T-helper 2 cell treated with Interferon-gamma antibody and Interleukin-4, amounts not matched to agents 5 μg/mL and 100 μg/mL, for 36 hours (primary cell): ENCODE measurements at places on chromosomes 4 and X.

- DNase-seq: no peak
Observed at GRCh38 chr4:128528793-128529553, 241.4 kb upstream of the PGRMC2 start.

DNA sequence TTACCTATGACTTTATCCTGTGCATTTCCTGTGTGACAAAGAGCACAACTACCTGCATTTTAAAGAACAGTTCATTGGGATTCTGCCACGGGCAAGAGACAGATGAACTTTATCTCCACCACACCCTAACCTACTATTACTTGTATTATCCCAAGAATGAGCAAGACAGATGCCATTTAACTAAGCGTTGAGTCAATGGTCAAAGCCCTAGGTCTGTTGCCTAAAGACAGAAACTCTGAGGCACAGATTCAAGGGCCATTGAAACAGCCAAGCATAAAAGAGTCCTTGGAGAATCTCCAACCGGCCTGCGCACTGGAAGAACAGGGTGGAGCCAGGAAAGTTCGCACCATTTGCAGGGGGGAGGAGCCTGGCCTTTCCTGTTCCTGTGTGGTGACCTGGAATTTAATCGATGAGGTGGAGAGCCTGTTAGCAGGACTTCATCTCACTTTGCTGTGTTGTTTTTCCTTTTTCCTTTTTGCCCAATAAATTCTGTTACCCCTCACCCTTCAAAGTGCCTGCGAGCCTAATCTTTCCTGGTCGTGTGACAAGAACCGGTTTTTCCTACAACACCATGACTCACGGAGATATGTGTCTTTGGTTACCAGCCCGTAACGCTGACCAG, 146.4 kb upstream of the DIAPH2 start:
- DNase-seq: no peak

GRCh38 chr4:112386071-112386470, 88.9 kb downstream of the ALPK1 start:
- no peak for DNase-seq

- peak; percentile 10 for DNase-seq
Observed at GRCh38 chr4:67327245-67328017, 217.9 kb downstream of the CENPC start.

DNA sequence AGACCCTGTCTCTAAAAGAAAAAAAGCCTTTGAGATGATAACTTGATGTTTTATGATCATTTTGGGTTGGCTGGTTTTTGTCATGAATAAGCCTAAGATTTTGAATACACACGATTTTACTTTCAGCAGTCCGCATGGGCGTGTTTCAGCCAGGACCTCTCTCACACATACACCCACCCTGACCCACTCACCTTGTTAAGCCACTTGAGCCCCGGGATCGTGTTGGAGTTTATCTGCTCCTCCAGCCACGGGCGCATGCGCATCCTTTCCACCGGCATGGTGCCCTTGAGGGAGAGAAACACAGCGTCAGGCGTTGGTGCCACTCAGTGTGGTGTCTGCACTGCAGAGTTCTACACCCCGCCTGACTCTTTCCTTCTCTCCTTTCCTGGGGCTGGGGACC, 45.6 kb downstream of the IRF2 start:
- DNase-seq: no peak

DNA sequence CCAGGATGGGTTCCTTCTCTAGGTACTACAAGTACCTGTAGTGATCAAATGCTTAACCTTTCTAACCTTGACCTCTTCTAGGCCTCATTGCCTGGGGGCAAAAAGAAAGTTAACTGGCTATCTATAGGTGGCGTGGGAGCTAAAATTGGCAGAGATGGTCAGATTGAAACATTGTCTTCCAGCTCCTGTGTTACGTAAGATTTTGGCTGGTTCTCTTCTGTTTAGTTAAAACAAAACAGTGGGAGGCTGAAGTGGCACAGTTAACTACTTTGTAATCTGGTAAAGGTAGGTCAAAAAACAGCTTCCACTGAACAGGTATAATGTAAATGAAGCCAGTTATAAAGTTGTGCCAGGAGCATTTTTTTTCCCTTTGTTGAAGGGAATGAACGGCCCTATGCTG, 115.2 kb downstream of the MBNL3 start:
- no peak for DNase-seq

- DNase-seq: no peak
Observed at GRCh38 chr4:77434299-77435092, 171.1 kb upstream of the CXCL13 start.

DNA sequence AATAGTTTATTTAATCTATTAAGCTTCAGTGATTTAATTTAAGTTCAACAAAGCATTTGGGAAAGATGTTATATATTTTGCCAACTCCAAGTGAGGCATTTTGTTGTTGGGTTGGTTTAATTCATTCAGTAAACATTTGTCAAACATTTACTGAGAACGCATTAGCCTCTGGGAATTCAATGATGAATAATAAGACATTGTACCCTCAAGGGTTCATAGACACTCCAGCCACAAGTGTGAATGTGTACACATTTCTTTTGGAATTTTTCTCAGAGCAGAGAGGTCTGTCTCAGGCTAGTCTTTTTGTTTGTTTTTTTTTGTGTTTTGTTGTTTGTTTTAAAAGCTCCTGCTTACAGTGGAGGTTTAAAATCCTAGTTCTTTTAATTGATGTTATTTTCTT, 203.9 kb downstream of the SOWAHB start:
- DNase-seq: no peak

DNA sequence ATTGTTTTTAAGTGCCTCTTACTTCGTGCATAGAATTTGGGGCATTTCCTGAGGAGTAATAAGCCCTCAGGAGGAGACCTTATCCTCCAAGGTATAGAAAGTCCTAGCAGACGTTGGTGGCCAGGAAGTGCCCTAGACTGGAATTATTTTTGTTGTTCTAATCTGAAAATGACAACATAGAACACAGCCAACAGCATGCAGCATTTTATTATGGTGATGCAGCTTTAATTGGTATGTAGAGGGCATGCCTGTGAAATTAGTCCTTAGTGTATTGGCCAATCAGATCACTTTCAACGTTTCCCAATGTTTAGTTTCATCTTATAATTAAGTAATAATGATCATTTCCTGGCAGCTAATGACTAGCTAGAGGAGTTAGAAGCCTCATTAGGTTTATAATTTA, 199.2 kb downstream of the SHROOM3 start:
- no peak for DNase-seq

DNA sequence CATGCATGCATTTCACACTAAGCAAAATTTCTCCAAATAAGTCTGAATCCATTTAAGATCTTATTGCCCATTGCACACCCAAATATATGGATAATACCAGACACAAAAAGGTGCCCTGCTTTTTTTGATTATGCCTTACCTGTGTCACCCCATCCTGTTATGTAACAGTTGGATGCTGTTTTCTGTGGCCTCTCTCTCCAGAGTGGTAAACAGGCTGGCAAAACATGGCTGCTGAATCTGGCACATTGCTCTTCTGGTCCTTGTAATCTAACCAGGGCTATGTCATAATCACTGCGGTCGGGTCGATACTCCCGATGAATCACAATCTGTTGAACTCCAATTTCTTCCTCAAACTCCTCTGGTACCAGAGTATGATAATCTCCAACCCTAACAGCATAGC, 70.1 kb downstream of the PRSS12 start:
- DNase-seq: no peak

DNA sequence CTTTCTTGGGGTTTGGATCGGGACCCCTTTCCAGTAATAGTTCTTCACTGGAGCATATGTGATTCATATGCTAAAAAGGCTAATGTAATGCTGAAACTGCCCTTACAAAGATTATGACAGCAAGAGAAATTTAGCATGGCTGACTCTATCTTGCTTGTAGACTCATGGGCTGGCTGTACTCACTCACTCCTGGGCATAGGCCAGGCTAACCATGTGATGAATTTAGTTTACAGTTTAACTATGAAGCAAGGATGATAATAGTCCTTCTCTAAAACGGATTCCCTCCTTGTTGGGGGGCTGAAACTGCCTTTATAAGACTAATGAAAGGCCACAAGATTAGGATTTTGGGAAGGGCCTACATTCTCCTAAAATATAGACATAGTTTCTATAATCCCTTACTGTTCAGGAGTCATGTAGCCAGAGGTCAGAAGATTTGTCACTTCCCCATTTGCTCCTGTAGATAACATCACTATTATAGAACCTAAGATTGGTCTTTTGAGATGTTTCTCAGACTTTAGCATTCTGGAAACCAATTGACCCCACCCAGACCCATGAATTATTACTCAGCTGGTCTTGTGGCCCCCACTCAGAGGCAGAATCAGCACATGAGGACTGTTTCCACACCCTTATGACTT, 20.8 kb upstream of the CEP135 start:
- no peak for DNase-seq
